Thoracic aorta (tissue), 2 donors: ENCODE measurements at places on chromosomes 13 and 19. TPM values are rescaled to one million over a fixed set of nuclear protein-coding genes. Genes with fewer than 3 reads are reported as not detected.

PCP2 gene
- total RNA-seq, result not detected

ZNF626 gene
- total RNA-seq, result 27.3 TPM

LGALS4 gene
- total RNA-seq, result 3.5 TPM

ANKLE1 gene
- 1.2 TPM for total RNA-seq

RELB gene
- 38.6 TPM for total RNA-seq

PSG7 gene
- total RNA-seq, result not detected

PSG1 gene
- not detected for total RNA-seq
